Activated CD4-positive, alpha-beta T cell treated with anti-CD3 and anti-CD28 coated beads for 36 hours (primary cell): ENCODE measurements at places on chromosomes 13 and 19.

- no peak for DNase-seq
Measured at GRCh38 chr13:109899316-109899715, 112.9 kb upstream of the IRS2 start.

GRCh38 chr13:42859760-42860159 is 78.4 kb downstream of the FAM216B start:
- DNase-seq, result no peak

DNA sequence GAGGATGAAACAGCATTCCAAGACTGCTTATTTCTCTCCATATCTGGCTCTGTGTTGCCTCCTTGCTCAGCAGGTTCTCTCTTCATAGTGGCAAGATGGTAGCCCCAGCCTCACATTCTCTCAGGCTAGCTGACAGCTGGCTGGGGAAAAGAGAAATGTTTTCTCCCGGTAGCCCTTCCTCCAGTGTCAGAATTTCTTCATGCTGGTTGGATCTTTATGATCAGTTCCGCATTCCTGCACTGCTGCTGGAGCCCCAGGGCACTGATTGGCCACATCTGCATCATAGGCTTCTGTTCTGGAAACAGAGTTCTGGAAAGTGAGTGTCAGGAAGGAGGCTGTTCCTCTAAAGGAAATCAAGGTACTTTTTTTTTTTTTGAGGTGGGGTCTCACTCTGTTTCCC is 24.6 kb downstream of the POP4 start:
- no peak for DNase-seq

DNA sequence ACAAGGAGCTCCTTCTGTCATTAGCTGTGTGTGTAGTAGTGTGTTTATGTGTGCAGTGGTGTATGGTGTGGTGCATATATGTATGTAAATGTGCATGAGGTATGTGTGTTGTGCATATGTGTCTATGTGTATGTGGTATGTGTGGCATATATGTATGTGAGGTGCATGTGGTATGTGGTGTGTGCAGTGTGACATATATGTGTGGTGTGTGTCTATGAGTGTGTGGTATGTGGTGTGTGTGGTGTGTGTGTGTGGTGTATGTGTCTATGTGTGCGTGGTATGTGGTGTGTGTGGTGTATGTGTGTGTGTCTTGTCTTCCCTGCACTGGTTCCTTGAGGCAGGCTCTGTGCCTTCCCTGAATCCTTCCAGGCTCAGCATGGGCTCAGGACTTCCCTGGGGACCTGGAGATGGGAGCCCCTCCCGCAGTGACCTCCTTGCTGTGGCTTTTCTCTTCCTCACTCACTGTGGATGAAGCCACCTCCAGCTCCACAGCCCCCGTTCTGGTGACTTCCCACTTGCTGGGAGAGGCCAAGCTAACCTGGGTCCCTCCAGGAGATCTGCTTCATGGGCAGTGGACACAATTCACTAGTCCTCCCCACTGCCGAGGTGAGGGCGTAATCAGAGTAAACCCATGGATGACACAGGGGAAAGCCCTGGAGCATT is 64.2 kb downstream of the CCDC70 start:
- no peak for DNase-seq

- DNase-seq, result no peak
Measured at GRCh38 chr19:7773841-7774240, 10.8 kb downstream of the CLEC4M start.

DNA sequence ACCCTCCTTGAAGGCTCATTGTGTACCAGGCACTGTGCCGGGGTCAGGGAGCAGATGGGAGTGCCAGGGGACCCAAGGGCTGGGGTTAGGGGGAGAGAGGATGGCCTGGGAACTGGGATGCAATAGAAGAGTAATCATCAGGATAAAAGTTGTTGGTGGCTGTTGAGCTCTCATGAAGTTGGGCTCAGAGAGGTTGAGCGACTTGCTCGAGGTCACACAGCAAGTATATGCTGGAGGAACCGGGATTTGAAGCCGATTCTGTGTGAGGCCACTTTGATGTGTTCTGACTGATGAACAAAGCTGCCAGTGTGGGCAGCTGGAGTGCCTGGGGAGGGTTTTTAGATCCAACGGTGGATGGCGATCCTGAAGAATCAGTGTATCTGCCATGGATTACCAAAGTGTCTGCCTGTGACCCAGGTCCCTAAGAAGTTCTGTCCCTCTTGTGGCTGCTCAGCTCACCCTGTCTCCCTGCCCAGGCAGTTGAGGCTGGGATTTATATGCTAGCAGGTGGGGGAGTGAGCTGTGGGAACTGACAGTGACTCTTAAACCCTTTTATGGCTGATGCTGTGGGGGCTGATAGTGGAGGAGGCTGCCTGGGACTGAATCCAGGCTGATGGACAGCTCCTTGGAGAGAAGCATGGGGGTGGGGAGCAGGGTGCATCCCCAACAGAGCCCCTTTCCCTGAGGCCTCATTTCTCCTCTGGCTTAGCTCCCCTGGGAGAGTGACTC is 8.3 kb downstream of the ARHGEF18 start:
- DNase-seq, result no peak

GRCh38 chr13:91896547-91896946 is 498.1 kb downstream of the GPC5 start:
- no peak for DNase-seq

- DNase-seq, result peak; percentile 84
Measured at GRCh38 chr19:10289167-10289835, 451 bp upstream of the ICAM5 start.

DNA sequence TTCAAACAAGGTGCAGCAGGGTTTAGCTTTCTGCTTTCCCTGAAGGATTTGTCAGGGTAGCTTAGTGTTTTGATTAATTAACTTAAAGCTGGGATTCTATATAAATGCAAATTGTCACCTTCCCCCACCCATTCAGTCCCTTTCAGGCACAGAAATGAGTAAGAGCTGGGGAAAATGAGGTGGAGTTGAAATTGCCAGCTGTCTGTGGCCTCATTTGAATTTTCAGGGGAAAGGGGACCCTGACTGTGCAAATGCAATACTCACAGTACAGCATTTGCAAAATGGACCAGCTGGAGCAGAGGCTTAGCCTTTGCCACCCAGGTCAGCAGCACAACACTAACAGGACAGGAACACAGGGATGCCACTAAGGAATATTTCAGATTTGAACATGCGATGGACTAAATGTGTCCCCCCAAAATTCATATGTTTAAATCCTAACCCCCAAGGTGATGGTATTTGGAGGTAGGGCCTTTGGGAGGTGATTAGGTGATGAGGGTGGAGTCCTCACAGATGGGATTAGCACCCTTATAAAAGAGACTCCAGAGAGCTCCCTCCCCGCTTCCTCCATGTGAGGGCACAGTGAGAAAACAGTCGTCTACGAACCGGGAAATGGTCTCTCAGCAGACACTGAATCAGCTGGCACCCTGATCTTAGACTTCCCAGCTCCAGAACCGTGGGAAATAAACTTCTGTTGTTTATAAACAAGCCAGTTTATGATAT is 59.5 kb upstream of the CYSLTR2 start:
- no peak for DNase-seq

DNA sequence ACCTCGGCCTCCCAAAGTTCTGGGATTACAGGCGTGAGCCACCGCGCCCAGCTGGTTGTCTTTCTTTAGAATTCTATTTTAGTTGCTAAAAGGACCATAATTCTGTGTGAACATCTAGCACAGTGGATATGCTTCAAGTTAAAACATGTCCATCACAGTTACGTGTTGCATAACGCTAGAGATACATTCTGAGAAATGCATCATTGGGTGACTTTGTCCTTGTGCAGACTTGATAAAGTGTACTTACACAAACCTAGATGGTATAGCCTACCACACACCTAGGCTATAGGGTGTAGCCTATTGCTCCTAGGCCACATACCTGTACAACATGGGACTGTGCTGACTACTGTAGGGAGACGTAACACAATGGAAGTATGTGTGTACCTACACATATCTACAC is 35.4 kb downstream of the DOCK9 start:
- no peak for DNase-seq

- peak; percentile 40 for DNase-seq
Measured at GRCh38 chr13:87677496-87678371, 6.6 kb downstream of the SLITRK5 start.

DNA sequence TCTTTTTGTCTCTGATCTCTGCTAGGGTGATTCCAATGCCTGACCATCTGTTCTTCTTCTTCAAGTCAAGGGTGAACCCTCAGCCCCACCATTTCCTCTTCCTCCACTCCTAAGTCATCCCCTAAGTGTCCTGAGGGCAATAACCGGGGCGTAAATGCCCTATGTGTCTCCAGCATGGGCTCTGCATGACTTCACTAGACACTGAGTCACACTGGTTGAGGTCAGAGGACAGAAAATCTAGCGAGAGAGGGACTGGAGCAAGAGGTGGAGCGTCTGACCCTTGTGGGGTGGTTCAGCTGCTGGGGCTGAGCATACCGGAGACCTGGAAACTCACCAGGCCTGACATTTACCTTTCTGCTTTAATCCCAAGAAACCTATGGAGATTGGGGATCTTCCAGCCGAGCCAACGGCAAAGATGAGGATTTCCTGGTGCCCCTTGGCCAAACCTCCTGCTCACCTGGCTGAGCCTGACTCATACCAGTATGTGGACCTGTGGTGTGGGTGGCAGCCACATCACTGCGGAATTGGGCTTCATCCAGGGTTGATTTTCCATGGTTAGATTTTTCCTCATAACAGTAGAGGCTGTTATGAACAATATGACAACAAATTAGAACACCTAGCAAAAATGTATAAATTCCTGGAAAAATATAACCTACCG is 26.9 kb downstream of the SCGB2B2 start:
- no peak for DNase-seq

- DNase-seq, result no peak
Measured at GRCh38 chr19:14561847-14562351, 10.0 kb downstream of the NDUFB7 start.

DNA sequence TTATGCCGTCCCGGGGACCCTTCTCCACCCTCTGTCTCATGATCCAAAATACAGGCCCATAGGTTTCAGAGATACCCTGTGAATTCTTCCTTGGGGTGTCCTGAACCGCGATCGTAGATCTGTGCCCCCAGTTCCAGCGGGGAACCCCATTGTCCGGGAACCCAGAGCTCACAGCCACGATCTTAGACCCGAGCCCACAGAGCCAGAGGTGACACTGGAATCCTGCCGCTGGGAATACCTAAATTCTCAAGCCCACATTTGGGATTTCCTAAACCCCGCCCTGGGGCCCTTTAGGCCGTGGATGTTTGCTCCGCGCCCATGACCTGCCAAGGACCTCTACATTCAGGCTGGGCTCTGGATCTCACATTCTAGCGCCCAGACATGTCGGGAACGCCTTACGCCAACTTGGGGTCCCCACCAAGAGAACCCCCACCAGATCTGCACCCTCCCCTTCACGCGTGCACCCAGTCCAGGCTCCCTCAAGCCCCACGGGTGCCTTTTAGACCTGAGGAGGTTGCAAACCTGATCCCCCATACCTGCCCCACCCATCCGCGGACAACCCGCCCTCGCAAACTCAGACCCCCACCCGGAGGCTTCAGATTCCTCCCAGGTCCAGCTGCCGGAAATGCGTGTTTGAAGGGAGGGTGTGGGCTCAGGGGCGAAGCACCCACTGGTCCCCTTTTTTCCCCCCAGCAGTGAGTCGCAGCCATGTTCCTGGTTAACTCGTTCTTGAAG is 605 bp downstream of the CAPNS1 start:
- peak; percentile 65 for DNase-seq

GRCh38 chr19:15280915-15281683 is 48.9 kb upstream of the EPHX3 start:
- no peak for DNase-seq
